ENCODE measurements at places on chromosomes 1 and 21.

DNA sequence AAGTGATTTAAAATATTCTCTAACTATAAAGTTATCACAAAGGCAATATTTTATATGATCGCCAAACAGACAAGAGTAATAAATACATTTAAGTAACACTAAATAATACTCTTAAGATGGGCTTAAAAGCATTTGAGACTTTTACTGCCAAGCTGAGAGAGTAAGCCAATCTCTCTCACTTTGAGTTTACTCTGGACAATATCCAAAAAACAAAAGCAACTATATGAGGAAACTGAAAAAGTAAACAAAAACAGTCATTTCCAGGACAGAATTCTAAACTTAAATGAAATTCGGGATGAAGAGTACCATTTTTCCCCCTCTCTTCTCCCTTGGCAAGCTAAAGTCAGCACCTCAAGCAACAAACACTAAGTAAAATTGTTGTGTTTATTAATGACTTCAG is 173.2 kb downstream of the COP1 start:
- DNase-seq = no peak

DNA sequence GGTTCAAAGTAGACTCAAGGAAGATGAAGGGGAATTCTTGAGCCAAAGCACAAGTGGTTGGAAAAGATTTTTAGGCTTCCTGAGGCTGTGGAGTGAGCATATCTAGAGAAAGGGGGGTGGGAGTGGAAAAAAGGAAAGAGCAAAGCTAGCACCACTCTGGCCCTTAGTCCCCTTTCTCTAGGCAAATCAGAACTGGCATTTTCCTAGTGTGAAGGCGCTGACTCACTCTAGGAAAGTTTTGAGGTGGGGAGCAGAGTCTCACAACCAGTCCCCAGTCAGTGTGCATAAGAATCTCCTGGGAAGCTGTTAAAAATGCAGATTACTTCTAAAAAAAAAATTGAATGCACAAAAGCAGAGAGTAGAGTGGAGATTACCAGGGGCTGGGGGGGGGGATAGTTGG is 3.4 kb upstream of the GPR89B start:
- DNase-seq = no peak

DNA sequence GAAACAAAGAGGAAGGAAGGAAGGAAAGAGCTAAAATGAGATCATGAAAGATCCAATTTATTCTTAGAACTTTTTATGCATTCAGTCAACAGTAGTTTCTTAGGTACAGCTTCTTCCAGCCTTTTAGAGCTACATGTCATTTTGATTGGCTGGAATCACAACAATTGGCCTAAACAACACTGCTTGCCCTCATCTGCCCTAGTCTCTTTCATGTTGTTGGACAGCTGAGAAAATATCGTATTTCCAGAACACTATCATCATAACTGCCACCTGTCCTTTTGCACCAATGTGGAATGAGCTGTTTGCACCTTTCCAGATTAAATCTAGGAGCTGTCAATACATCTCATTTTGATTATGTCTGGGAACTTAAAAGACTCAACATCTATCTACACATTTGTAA is 161.7 kb downstream of the TGFBR3 start:
- DNase-seq = no peak

DNA sequence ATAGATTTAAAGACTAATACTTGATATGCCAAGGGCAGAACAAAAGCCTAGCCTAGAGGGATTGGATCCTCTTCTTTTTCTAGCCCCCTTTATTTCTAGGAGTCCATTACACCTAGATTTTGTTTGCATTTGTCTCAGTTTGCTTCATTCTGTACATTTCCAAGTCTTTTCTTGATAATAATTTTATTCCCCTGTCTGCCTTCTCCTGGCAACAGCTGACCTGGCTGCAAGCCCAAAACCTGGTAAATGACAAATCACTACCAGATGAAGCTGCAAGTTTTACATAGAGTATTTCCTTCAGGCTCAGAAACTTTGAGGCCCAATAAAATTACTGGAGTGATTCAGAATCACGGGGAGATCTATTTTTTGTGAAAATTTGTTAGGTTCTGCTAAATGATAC is 36.5 kb upstream of the LHX8 start:
- no peak for DNase-seq

DNA sequence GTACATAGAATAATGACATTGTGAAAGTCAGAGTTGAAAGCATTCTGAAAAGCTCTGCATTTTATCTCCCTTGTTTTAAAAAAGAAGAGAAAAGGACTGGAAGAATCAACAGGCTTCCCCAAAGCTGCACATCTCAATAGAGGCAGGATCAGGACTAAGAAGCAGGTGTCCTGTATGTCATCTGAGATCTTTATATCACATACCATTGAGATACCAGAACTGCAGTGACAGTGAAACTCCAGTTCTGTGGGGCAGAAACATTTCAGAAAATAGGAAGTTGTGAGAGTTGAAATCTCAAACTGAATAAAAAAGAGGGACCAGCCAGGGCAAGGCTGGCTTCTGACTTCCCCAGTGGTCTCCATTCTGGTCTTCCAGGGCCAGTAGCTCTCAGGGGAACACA is 33.0 kb upstream of the SH2D1B start:
- no peak for DNase-seq

- DNase-seq = no peak
These were observed 1018.2 kb upstream of the PRMT6 start for GRCh38 chr1:106038260-106038659.

DNA sequence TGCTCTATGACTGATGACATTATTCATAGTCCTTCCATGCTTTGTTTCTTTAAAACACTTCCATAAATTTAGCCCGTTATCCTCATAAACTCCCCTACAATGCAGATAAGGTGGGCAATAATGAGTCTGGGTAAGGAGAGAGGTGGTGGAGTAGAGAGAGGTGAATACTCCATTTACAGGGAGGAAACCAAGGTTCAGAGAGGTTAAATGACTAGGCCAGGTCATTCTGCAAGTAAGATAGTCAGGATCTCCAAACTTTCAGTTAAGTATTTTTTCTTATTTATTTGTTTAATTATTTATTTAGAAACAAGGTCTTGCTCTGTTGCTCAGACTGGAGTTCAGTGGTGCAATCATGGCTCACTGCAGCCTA is 26.1 kb downstream of the PAFAH2 start:
- no peak for DNase-seq

DNA sequence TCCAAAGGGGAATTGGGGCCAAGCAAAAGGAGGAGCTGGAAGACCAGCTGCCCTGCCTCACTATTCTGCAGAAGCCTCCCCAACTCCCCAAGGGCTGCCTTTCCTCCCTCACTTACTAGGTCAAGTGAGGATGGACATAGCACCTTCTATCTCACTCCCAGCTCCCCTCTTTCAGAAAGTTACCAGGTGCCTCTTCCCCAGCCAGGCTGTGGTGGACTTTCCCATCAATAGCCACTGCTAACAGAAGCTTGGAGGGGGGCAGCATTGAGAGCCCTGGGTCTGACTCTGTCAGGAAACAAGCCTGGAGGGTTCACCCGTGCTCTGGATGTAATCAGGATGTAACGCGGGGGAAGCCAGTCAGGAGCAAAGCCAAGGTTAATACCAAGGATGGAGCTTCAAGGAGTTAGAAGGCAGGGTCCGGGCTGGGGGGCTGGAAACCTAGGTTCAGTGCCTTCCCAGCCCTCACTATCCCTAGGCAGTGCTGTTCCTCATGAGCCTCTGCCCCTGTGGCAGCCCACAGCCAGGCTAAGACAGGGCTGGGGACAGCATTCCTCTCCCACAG is 127.8 kb upstream of the NGF start:
- DNase-seq = no peak

DNA sequence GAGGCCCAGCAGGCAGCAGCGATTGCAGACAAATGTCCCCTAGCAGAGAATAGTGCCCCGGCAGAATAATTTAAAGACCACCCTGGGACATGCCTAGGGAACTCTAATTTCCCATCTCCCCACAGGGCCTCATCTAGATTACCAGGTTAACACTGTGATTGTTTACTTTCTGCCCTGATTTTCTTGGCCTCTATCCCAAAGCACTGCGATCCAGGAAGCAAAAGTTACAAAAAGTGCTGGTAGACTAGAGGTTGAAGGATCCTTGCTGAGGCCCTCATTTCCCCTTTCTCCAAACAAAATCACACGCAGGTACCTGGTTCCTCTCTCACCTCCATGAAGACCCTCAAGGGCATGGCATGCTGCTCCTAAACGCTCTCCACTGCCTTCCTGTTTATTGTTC is 229.7 kb downstream of the C1orf94 start:
- no peak for DNase-seq

Data from stimulated activated CD8-positive, alpha-beta memory T cell treated with anti-CD3 and anti-CD28 coated beads, Interleukin-2, amount 100 ng/mL, for 1 hour (primary cell).